Skin of body (tissue), 3 donors: ENCODE measurements at places on chromosomes 6 and 20. TPM values are rescaled to one million over a fixed set of nuclear protein-coding genes. Genes with fewer than 3 reads are reported as not detected.

DNA sequence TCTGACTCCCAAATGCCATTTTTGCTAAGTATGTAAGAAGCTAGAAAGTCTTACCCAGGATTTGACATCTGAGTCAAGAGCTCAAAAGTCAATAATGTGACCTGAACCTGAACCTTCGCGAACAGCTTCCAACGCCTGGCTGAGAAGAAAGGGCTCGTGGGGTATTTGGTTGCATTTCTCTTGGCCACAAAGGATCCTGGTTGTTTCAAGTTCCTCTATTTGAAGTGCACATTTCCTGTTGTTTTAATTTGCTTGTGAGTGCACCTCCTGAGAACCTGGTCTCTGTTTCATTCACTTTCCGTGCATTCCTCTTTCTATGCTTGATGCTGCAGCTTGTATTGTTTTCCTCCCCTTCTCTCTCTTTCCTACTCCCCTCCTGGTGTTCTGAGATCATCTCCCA is 212.5 kb downstream of the FOXA2 start:
- DNase-seq = no peak

Gene ADGRB3
- total RNA-seq = 3.3 TPM

- peak; percentile 38 for DNase-seq
Measured at GRCh38 chr6:160330619-160331018, 17.6 kb upstream of the SLC22A3 start.

Gene PROKR2
- total RNA-seq = not detected

Gene APCDD1L
- 3.0 TPM for total RNA-seq
